ENCODE measurements at places on chromosomes 2 and 18.

GRCh38 chr2:166060191-166060590 lies 67.6 kb downstream of the SCN1A start:
- DNase-seq = no peak

DNA sequence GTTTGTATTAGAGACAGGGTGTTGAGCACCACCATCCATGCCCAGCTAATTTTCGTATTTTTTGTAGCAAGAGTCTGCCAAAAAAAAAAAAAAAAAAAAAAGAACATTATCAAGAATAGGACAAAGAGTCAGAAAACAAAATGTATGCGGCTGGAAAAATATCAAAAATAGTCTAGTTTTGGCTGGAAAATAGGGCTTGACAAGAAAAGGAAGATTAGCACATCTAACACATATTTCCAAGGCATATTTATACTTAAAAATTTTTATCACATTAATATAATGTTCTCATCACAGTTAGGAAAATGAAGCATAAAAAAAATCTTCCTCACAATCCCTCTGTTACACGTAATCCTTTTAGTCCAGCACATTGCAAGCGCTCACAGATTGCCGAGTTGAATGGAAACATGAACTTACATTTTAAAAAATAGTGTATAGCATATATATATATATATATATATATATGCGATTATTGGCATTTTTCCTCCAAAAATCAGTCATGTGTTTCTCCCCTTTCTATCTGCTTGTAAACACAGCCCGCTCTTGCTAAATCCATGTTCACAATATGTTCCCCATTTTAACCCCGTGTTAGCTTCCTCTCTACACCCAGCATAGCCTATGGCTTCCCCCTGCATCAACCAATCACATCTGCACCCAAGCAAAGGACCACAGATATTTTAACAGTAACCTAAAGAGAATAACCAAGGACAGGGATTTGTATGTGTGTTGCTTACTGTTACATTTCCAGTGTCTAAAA lies 183.0 kb downstream of the AFF3 start:
- DNase-seq = no peak

- no peak for DNase-seq
Measured at GRCh38 chr2:199992296-199992695, 36.9 kb downstream of the MAIP1 start.

- DNase-seq = no peak
Measured at GRCh38 chr2:16604236-16604635, 61.4 kb downstream of the CYRIA start.

- DNase-seq = no peak
Measured at GRCh38 chr2:237314681-237315080, 99.3 kb downstream of the COL6A3 start.

- DNase-seq = no peak
Measured at GRCh38 chr2:238954841-238955591, 107.1 kb downstream of the TWIST2 start.

GRCh38 chr2:38077431-38077769 lies 1.4 kb upstream of the CYP1B1 start:
- no peak for DNase-seq

DNA sequence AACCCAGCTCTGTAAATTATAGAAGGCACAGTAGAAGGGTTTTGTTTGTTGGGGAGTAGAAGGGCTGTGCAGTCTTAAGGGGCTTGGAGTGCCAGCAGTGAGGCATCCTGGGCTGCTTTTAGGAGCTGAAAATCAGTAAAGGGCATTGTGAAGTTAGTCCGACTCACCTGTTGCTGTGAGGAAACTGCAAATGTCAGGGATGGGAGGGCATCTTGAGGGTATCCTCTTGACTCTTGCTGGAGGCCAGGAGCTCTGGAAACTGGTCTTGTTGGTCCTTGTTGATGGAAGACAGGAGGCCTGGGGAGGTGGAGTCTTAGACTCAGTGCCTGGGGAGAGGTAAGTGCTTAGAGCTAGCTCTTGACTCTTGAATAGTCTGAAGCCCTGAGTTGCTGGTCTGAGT lies 14.1 kb downstream of the CEP192 start:
- no peak for DNase-seq

DNA sequence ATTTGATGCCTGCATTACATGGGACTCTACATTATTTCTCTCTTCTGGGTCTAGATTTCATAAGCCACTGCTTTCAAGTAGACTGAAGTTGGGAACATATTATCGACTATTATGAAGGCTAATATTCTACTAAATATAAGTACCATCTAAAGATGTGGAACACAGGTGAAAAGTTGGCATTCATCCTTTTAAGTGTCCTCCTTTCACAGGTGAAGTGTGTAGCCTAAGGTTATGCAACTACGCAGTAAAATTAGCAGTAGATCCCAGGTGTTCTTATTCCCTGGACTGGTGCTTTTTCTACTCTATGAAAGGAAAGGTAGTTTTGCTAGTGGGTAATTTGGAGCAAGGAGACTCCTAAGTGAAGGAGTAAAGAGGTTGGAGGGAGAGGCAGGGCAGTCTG lies 88.2 kb upstream of the DPP10 start:
- DNase-seq = no peak

GRCh38 chr2:172173174-172173706 lies 70.5 kb upstream of the DLX2 start:
- DNase-seq = no peak

- DNase-seq = no peak
Measured at GRCh38 chr2:51103205-51103604, 71.3 kb upstream of the NRXN1 start.

DNA sequence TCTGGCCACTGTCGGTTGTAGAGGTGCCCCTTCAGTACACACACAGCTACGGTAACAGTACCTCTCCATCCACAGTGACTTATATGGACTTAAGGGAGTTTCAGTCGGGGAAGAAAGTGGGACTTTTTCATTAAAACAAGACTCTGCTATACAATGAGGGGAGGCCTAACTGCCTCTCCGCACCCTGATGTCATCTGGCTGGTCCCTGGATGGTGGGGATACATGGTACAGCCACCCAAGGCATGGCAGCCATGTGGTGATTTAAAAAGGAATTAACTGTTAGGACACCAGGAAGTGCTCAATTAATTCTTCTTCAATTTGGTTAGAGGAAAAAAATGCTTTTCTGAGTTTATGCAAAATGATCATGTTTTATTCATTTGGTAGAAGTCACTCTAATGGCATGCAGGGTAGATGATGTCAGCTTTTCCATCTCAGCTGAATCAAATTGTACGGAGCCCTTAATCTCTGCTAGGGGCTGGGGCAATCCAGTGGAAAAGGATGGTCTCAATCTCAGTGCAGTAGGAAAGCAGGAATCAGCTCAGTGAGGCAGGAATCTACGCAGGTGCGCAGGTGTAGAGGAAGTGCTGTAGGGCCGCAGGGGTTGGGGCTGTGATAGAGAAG lies 243.9 kb downstream of the PRKCE start:
- no peak for DNase-seq

- no peak for DNase-seq
Measured at GRCh38 chr2:205751569-205752031, 69.3 kb downstream of the NRP2 start.

- no peak for DNase-seq
Measured at GRCh38 chr2:83067947-83068346, 1391.1 kb downstream of the SUCLG1 start.

DNA sequence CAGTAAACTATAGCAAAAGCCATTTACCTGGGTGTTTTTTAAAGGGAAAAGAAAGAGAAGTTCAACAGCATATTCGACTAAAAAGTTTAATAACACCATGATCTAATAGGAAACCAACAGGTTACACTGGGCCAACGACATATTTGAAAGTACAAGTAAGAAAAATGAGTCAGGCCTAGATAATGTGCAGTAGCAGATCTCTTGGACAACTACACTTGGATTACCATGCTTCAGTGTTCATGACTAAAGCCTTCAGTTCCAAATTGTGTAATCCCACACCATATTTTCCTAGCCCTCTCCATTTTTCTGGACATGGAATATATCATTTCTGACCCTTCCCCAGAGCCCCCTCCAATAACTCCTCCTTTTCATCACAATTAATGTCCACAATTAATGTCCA lies 39.1 kb upstream of the FIGN start:
- DNase-seq = no peak

GRCh38 chr2:69549421-69549820 lies 94.1 kb downstream of the AAK1 start:
- no peak for DNase-seq

DNA sequence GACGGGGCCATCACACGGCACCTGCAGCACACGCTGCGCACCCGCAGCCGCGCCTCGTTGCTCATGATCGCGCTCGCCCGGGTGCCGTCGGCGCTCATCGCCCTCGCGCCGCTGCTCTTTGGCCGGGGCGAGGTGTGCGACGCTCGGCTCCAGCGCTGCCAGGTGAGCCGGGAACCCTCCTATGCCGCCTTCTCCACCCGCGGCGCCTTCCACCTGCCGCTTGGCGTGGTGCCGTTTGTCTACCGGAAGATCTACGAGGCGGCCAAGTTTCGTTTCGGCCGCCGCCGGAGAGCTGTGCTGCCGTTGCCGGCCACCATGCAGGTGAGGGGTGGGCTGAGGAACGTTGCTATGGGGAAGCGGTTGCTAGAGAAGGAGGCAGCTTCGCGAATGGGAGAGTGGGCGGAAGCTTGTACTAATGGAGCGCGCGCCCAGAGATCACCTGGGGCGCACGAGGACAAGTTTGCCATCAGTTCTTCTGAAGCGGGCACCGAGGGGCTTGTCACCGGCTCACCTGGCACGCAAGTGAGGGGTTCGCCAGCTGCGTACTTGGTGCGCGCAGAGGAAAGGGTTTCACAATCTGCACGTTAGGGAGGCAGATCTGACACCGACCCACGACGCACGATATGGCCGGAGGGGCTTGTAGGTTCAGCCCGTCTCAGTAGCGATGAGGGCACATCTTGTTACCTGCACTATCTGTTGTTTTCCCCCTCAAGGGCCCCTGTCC lies 45.6 kb downstream of the DDX18 start:
- DNase-seq = no peak

DNA sequence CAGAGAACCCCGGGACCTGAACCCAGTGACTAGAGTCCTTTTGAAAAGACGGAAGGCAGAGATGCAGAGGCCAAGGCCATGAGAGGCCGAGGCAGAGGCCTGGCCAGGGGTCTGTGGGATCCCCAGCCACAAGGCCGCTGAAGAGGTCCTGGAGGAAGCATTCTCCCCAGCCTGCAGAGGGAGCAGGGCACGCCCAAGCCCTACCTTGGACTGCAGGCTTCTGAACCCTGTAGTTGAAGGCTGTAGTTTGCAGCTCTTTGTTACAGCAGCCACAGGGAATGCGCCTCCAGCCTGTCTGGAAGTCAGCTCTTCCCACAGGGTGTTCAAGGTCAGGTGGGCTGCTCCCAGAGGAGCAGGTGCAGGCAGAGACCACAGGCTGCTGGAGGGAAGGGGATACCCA lies 22.1 kb upstream of the PXDN start:
- DNase-seq = no peak

DNA sequence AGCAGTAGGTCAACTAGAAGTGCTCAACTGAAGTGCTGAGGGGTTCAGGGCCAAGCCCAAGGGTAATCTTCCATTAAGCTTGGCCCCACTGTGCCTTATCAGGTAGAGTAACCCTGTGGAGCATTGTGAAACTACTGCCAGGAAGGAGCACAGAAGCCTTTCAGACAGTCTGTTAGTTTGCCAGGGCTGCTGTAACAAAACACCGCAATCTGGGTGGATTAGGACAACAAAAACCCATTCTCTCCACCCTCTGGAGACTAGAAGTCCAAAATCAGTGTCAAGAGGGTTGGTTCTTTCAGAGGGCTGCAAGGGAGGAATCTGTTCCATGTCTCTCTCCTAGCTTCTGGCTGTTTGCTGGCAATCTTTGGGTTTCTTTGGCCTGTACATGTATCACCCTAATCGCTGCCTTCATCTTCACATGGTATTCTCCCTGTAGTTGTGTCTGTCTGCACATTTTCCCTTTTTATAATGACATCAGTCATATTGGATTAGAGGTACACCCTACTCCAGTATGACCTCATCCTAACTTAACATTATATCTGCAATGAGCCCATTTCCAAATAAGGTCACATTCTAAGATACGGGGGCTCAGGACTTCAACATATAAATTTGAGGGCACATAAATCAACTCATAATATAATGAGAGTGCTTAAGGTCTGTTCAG lies 21.2 kb downstream of the VIT start:
- DNase-seq = no peak

- no peak for DNase-seq
Measured at GRCh38 chr18:6194640-6195039, 220.1 kb downstream of the L3MBTL4 start.

DNA sequence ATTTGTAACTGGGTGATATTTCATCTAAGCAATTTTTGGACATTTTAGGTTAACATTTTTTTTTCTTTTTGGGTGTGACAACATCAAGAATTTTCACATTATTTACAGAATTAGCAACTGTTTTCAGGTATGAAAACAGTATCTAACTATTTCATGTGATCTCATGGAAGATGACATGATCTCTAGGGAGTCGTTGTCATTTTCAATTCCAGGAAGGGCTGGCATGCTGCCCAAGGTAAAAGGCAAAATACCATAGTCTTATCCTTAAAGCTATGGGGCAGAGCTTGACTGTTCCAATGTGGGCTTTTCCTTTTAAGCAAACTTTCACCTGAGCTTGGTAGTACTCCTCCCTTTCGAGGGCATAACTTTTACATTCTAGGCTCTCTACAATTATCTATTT lies 443.7 kb downstream of the DSEL start:
- DNase-seq = no peak

DNA sequence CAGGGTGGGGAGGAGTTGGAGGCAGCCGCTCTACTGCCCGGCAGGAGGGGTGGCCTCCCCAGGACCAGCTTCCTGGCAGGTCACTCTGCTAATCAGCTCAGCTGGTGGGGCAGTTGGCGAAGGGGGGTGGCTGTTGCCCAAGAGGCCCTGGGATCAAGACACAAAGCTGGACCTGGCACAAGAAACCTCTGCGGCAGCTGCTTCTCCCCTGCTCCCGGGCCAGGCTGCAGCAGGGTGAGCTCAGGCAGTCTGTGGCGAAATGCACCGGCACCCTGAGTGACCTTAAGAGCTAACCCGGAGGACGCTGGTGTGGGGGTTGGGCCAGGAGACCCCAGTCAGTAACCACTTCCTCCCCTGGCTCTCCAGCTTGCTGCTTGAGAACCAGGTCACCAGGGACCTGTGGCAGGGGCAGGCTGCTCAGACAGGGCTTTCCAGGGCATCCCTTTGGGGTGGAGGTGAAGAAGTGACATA lies 31.1 kb downstream of the TOGARAM2 start:
- DNase-seq = no peak

DNA sequence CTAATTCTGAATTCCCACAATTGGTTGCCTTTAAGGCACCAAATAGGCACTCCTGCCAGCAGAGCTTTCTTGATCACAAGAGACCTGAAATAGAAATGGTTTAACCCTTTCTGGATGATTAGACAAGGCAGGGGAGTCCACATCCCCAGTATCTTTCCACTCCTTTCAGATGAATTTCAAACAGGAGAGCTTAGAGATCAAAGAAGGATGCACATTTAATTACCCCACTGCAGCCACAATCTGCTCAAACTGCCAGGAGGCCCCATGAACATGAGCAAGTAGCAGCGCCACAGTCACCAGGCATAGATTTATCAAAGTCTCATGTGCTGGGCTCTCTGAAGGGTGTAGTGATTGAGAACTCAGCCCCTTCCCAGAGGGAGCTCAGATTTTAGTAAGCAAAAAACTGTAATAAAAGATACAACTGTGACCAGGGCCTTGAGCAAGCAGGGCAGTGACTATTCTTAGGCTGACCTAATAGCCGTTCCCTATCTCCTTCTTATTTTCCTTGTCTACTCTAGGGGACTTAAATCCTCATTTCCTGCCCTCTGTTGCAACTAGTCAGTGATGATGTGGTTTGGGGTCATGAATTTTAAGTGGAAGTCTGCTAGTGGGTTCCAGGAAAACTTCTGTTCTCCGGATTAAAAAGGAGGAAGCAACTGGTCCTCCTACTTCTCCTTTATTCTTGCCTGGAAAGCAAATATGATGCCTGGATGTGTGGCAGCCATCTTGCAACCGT lies 53.7 kb downstream of the SLC4A3 start:
- DNase-seq = no peak

Measured in activated T-helper 1 cell treated with anti-CD3 and anti-CD28 coated beads, Interleukin-2, amount 50 U/mL, for 16 hours (primary cell).